D721Med (cell line): ENCODE measurements at places on chromosomes 12 and 14.

GRCh38 chr14:55603401-55603953, 23.5 kb downstream of the KTN1 start:
- DNase-seq, result no peak

- DNase-seq, result no peak
Observed at GRCh38 chr14:36976571-36977023, 195.8 kb downstream of the SLC25A21 start.

DNA sequence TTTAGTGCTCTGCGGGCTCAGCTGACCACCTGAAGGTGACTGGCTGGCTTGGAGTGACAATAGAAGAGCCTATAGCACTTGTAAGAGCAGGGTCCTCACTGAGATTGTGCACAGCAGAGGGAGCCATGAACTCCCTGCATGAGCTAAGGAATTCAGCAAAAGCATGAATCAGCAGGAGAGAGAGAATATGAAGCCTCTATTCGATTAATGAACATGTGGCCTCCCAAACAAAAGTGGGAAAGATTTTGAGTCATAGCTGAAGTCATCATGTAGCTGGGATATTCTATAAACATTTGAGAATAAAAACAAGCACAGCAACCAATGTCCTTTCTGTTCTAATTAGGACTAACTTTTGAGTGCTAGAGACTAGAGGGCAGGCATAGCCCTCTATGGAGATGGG, 626.6 kb downstream of the DIO2 start:
- DNase-seq, result no peak

DNA sequence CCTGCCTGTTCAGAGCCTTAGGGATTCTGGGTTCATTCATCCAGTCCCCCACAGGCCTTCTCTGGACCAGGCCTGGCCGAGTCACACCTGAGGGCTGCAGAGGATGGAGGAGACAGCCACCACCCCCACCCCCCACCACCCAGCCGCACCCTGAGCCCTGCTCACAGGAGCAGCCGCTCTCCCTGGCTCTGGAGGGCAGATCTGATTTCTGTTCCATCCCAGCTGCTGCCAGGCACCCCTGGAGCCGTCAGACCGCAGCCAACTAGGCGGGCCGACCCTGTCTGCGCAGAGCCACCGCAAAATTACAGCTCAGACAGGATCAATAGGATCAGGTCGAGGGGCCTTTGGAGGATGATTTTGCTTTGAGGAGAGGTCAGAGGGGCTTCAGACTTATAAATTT, 154.6 kb upstream of the MYL2 start:
- no peak for DNase-seq

DNA sequence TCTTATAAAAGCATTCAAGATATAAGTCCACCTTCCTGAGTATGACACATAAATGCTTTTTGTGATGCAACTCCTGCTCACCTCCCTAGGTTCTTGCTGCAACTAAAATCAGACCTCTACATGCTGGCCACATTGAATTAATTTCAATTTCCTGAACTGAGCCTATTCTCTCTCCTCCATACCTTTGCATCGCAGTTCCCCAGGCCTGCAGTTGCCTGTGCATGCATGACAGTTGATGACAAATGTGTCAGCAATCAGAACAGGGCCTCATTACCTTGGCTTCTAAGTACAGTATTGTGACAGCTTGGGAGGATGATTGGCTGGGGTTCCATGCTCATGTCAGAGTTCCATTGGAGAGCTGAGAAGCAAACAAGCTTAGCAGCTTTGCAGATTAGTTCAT, 3.9 kb upstream of the TM7SF3 start:
- no peak for DNase-seq

DNA sequence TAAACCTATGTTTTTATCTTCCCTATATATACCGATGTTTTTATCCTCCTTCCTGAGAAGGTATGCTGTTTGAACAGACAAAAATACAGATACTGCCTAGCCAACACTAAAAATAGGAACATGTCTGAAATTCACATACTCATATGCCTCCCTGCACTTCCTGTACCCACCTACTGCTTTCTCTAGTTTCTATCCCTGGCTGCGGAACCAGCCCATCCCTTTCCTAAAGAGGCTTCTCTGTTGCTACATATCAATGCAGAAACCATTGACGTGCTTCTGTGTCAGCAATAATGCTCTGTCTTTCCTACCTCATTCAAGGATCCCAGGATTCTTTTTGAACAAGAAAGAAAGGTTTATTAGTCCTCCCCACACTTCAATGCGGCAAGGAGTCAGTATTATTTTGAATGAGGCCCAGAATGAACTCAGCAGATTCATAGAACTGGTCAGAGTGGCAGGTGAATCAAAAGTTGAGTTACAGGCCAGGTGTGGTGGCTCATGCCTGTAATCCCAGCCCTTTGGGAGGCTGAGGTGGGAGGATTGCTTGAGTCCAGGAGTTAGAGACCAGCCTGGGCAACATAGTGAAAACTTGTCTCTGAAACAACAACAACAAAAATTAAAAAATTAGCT, 67.8 kb upstream of the NAP1L1 start:
- DNase-seq, result no peak

GRCh38 chr14:101022916-101023435, 119.5 kb upstream of the RTL1 start:
- no peak for DNase-seq

DNA sequence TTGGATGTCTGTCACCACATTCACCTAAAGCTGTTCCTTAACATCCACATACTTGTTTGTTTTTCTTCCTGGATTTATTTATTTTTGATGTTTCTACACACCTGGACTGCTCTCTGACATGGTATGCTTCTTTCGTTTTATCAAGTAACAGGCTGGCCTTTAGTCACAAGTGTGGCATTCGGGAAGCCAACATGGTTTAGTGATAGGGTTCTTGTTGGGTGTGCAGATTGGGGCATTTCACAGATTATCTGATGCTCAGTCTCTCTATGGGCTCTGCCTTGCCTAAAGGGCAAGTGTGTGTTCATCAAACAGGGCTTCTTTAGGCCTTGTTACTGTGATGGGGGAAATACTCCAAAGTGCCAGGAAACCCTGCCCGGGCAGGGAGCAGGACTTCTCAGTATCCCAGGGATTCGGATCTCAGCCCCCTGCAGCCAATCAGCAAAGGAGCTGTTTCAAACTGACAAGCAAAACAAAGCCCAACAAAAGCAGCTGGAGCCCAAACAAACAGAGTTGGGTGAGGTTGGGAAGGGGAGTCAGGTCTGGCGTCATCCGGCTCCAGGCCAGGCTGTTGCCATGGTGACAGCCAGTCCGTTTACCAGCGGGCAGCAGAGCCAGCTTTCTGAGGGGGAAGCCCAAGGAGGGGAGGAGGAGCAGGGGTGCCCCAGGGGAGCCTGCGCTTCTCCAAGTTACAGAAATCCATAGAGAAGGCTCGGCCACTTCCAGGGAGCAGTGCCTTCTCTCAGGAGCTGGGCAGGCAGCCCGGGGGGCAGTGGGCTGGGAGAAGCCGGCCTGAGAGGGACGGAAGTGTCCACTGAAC, 31.9 kb downstream of the FOS start:
- no peak for DNase-seq

GRCh38 chr12:54387114-54387467, 2.6 kb upstream of the ZNF385A start:
- DNase-seq, result no peak

DNA sequence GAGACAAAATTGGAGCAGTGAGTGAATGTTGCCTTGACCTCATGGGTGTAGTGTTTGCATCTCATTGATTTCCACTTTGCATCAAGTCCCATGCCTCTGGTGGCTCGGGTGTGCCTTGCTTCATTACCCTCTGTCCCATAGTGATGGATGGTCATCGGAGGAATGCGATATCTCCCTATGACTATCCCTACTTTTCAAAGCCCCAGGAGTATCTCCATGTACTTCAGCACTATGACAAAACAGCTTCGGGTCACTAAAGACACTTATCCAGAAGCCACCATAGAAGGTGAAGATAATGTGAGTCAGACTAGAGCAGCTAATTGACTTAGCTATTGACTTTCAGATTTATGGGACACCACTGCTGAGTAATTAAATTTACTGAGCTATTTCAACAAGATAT, 355.1 kb upstream of the CCDC196 start:
- no peak for DNase-seq

DNA sequence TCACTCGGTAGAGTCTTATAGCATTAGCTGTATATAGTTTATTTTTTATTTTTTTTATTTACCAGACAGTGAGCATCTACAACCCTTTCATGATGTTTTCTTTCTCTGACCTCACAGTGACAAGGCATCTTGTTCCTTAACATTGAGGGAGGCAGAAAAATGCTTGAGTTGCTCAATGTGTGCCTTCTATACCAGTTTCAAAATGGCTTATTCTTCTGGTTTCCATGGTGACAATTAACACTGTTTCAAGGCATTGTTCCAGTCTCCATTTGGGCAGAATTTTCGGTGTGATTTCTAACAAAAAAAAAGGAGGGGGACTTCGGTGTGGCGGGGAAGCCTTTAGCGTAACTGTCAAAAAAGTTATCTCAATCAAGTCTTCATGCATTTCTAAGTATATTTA, 209.7 kb upstream of the NPAS3 start:
- no peak for DNase-seq

GRCh38 chr14:52377940-52378339, 63.8 kb downstream of the PTGER2 start:
- DNase-seq, result no peak

DNA sequence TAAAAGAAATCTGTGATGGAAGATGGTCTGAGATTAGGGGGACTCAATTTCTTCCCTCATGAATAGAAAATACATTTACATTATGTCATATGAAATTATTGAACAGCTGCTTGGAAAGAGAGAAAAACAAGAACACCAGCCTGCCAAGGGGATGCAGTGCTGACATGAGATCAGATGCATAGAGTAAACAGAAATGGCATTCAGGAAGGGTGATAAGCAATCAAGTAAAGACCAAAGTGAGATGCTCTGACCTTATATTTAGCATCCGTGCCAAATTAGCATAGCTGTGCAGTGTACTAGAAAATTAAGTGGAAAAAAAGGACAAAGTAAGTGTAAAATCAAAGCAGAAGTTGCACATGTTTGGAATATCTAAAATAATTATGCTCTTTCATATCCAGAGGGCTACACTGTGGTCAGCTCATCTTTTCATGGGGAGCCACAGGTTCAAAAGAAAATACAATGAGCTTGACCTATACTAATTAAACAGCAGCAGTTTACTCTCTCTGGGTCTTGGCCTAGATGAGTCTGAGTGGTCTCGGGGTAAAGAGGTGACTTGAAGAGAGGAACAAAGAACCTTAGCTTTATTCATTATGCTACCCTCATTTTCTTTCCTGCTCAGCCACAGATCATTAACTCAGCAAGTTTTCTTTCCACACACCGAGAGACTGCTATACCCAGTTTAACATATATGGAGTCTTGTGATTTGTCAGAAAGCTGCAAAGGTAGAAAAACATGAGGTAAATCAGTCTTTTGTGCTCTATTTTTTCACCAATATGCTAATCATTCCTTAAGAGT, 359.4 kb upstream of the FOXG1 start:
- no peak for DNase-seq

- DNase-seq, result no peak
Observed at GRCh38 chr12:114636723-114637480, 47.1 kb downstream of the TBX3 start.

DNA sequence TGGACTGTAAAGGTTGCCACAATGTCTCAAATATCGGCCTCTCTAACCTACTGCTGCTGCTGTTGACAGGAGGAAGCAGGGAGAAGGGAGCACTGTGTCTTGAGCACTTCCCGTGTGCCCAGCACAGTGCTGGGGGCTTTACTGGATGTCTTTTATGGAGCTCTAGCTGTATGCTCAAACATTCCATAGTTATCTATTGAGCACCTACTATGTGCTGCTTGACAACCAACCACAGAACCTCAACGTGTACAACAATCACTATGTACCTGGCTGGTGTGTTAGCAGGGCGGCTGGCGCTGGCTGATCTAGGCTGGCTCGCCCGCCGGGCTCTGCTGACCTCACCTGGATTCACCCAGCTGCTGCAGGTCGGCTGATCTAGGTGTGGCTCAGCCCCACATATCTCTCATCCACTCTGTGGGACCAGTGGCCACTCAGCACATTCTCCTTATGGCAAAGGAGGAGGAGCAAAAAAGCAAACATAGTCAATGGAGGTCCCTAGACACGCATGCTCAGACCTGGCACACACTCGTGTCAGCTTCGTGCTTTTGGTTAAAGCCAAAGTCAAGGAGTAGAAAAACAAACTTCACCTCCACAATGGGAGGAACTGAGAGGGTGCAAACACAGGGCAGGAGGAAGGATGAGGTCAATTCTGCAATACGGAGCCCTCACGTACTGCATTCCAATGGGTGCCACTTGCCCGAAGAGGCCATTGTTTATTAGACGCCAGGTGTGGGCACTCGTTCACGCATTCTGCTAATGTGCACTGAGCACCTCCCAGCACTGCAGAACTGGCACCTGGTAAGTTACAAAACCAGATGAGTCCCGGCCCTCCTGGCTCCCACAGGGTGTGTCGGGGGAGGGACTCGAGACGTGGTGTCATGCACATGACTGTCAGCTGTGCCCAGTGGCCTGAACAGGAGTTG, 147.2 kb downstream of the SCARB1 start:
- no peak for DNase-seq

DNA sequence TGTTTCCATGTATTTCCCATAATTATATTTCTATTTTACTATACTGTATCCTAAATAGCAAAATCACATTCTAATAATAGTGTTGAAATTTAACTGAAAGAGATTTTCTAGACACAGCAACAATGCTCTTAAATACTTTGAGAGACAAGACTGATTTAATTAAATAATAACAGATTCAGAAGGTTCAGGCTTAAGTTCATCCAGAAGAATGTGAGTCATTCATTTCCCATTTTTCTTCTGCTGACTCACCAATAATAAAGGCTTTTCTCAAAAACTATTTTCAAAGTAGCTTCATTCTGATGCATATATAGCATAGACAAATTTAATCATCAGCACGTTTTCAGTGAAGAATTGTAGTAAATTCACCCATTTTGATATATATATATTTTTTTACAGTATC, 481.4 kb downstream of the MDGA2 start:
- DNase-seq, result no peak

- DNase-seq, result no peak
Observed at GRCh38 chr12:32273712-32274111, 125.6 kb upstream of the FGD4 start.

DNA sequence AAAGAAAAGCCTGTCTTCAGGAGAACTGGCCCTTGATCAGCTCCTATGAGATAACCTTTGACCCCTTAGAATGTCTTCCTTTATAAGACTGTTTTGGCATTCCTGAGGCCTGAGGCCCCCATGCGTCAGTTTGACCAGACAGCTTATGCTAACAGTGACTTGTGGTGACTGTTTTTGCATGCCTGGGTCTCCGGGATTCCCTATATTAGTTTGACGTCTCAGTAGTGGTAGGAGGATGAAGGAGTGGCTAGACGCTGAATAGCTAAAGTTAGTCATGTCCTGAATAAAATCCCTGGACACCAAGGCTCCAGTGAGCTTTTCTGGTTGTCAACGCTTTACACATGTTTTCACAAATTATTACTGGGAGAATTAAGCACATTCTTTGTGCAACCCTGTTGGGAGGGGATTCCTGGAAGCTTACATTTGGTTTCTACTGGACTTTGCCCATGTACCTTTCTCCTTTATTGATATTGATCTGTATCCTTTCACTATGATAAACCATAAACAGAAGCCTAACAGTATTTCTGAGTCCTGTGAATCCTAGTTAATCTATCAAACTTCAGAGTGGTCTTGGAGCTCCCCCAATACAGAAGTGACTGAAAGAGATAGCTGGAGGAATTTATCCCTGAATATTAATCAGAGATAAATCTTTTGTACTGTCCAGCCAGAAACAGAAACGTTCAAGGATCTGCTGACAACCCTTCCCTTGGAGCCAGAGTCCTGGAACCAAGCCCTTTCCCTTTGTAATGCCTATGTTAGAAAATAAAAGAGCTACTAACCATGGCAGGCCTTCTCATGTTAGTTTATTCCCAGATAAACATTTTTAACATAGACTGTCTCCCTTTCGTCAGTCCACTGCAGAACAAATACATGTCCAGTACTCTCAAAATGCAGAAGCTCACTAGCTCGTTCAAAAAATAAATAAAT, 479.2 kb downstream of the RPS29 start:
- DNase-seq, result no peak
